ENCODE measurements at places on chromosomes 1 and 21. TPM values are rescaled to one million over a fixed set of nuclear protein-coding genes. Genes with fewer than 3 reads are reported as not detected.

Gene RGS13
- total RNA-seq, result not detected

Gene HCRTR1
- total RNA-seq, result not detected

Gene HORMAD1
- total RNA-seq, result 6.7 TPM

Gene HTR1D
- total RNA-seq, result 12.2 TPM

Gene DIO1
- total RNA-seq, result not detected

Gene KCNQ4
- total RNA-seq, result 0.14 TPM

Gene LRRC7
- not detected for total RNA-seq

Gene KIF21B
- 3.8 TPM for total RNA-seq

Gene AMY2A
- not detected for total RNA-seq

Gene SYPL2
- 0.07 TPM for total RNA-seq

Gene CLCA4
- not detected for total RNA-seq

Gene C1orf94
- total RNA-seq, result not detected

Gene PTPRC
- total RNA-seq, result 0.01 TPM

Gene HAO2
- total RNA-seq, result not detected

Gene RXFP4
- total RNA-seq, result not detected

Gene SERPINC1
- not detected for total RNA-seq

Gene GRIK3
- total RNA-seq, result not detected

Gene RPTN
- not detected for total RNA-seq

Gene FCRL6
- not detected for total RNA-seq

Gene C1orf198
- 18.2 TPM for total RNA-seq

Gene TMEM51
- total RNA-seq, result 44.7 TPM

Measured in A549 treated with CpdA at 1 μM for 4 hours (cell line).